ENCODE measurements at places on chromosomes 2 and 18.

DNA sequence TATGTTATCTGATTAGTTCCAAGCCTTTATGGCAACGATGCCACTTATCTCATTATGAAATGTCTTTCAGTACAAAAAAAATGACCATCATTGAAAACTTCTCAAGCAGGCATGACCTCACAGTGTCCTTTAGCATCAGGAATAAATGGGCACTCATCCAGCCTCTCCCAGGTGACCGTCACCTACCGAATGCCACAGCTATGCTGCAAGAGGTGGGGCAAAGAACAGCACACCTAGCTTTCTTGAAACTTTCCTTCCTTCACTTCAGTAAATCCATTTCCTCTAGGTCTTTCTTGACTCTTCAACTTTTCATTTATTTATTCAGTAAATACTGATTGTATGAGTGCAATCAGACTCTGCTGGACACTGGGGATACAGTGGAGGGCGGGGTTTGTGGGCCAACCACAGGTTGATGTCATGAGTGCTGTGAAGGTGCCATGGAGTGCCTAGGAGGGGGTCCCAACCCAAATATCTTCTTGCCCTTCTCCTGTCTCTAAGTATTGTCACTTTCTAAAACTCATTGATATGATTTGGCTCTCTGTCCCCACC, 54.3 kb upstream of the HK2 start:
- no peak overlapping the region for H3K27ac ChIP-seq
- H3K4me1 ChIP-seq, result no peaks in the 10 kb centered on the region
- no peak for DNase-seq
- no peaks in the 10 kb centered on the region for H3K27me3 ChIP-seq

GRCh38 chr2:156087875-156088274, 244.6 kb downstream of the NR4A2 start:
- H3K36me3 ChIP-seq, result no peaks in the 10 kb centered on the region
- no peaks in the 10 kb centered on the region for H3K4me1 ChIP-seq
- DNase-seq, result no peak
- H3K4me3 ChIP-seq, result no peak overlapping the region

- H3K27ac ChIP-seq, result no peak overlapping the region
- no peak for DNase-seq
These were observed 94.9 kb downstream of the MBD2 start for GRCh38 chr18:54129448-54130067.

GRCh38 chr2:160650196-160651118, 156.8 kb upstream of the RBMS1 start:
- no peaks in the 10 kb centered on the region for H3K27me3 ChIP-seq
- no peak overlapping the region for H3K27ac ChIP-seq
- no peaks in the 10 kb centered on the region for H3K36me3 ChIP-seq
- H3K4me1 ChIP-seq, result peaks cover 10% of the 10 kb centered on the region

- peaks cover 7% of the 10 kb centered on the region for H3K4me1 ChIP-seq
- no peak for DNase-seq
- H3K36me3 ChIP-seq, result peaks cover 3% of the 10 kb centered on the region
- H3K4me3 ChIP-seq, result no peak overlapping the region
- no peak overlapping the region for H3K27ac ChIP-seq
These were observed 3.3 kb upstream of the ADAM17 start for GRCh38 chr2:9558948-9559381.

GRCh38 chr2:119367472-119368099, 809 bp downstream of the DBI start:
- H3K4me3 ChIP-seq, result peak overlapping the region; percentile 56
- no peaks in the 10 kb centered on the region for H3K27me3 ChIP-seq
- peak overlapping the region; percentile 88 for H3K27ac ChIP-seq
- no peak for DNase-seq

- no peaks in the 10 kb centered on the region for H3K27me3 ChIP-seq
- no peak overlapping the region for H3K4me3 ChIP-seq
- peak overlapping the region; percentile 74 for H3K27ac ChIP-seq
- H3K4me1 ChIP-seq, result peaks cover 34% of the 10 kb centered on the region
- no peaks in the 10 kb centered on the region for H3K36me3 ChIP-seq
These were observed 137.9 kb upstream of the PID1 start for GRCh38 chr2:229408962-229409361.

DNA sequence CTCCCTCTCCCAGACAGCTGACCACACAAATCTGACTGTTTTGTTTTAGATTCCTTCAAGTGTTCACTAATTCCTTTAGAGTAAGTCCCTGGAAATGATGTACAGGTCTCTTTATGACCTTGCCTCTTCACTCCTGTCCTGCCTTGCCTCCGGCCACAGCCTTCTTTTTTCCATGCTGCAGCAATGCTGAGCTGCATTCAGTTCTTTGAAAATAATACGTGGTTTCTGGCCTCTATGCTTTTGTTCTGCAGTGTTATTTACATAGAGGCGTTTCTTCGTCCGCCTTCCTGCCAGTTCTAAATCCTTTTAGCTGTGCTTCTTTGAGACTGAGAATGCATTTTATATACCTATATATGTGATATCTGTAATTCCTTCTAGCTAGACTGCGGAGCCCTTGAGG, 87.2 kb downstream of the PPP1R1C start:
- no peak overlapping the region for H3K4me3 ChIP-seq
- H3K36me3 ChIP-seq, result no peaks in the 10 kb centered on the region
- DNase-seq, result no peak
- H3K4me1 ChIP-seq, result no peaks in the 10 kb centered on the region
- H3K27me3 ChIP-seq, result no peaks in the 10 kb centered on the region

GRCh38 chr2:1173528-1173927, 222.9 kb downstream of the SNTG2 start:
- no peak overlapping the region for H3K4me3 ChIP-seq
- peaks cover 6% of the 10 kb centered on the region for H3K4me1 ChIP-seq
- DNase-seq, result no peak
- no peaks in the 10 kb centered on the region for H3K36me3 ChIP-seq
- H3K27me3 ChIP-seq, result no peaks in the 10 kb centered on the region

DNA sequence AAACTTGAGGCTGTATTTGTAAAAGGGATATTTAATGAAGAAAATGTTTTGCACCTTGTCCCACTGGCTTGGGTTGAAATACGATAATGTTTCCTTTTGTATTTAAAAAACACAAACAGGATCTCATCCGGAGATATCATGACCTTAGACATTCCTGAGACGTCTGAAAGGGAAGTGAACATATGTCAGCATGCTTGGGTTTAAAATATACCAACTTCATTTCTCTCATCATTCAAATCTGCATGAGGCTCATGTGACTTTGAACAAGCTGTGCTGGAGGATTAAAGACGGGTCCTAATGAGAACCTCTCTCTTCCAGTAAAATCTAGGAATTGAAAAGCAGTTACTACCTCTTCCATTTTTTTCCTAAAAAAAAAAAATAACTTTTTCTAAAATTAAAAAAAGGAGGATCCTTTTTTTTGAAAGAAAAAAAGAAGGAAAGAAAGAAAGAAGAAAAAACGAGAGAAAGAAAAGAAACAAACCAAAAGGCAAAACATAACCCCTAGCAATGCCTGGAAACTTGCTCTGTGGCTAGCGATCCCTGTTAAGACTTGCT, 106.8 kb upstream of the ZFP36L2 start:
- peaks cover 20% of the 10 kb centered on the region for H3K4me1 ChIP-seq
- peak overlapping the region; percentile 71 for H3K27ac ChIP-seq
- H3K36me3 ChIP-seq, result no peaks in the 10 kb centered on the region
- H3K4me3 ChIP-seq, result no peak overlapping the region
- H3K27me3 ChIP-seq, result no peaks in the 10 kb centered on the region

DNA sequence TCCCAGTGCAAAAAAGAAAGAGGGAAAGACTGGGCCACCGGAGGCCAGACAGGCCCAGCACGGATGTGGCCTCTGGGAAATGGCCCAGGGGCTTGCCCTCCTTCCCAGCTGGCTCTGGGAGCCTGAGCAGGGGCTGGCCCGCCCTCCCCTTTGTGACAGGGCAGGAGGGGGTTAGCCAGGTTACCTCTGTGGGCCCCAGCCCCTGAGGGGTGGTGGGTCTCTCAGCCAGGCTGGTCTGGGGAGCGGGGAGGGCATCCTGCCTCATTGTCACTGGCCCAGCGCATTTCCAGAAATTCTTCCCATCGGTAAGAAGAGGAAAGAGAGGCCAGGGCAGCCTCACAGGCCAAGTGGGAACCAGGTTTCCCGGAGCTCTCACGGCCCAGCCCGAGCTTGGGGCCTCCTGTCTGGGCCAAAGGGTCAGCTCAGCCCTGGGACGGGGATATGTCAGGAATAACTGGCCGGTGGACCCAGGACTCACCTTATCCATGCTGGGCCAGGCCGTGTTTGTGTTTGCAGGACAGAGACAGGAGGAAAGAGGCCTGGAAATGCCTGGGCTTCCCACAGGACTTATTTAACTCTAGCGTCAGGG, 182.2 kb downstream of the ZFP36L2 start:
- H3K36me3 ChIP-seq, result no peaks in the 10 kb centered on the region
- no peaks in the 10 kb centered on the region for H3K27me3 ChIP-seq
- H3K4me3 ChIP-seq, result no peak overlapping the region
- no peak for DNase-seq
- H3K4me1 ChIP-seq, result peaks cover 40% of the 10 kb centered on the region
- peak overlapping the region; percentile 66 for H3K27ac ChIP-seq

GRCh38 chr2:12107939-12108338, 361.5 kb downstream of the LPIN1 start:
- H3K27me3 ChIP-seq, result no peaks in the 10 kb centered on the region
- no peaks in the 10 kb centered on the region for H3K36me3 ChIP-seq
- no peak overlapping the region for H3K4me3 ChIP-seq
- no peaks in the 10 kb centered on the region for H3K4me1 ChIP-seq
